NCI-H2081 (cell line): ENCODE measurements at places on chromosomes 7 and 10.
A peak's percentile ranks its signal among the peaks of the same experiment; 100 is the strongest.

- DNase-seq = no peak
These were observed 75.1 kb downstream of the GRK5 start for GRCh38 chr10:119282446-119282845.

- DNase-seq = no peak
These were observed 35.4 kb upstream of the NPFFR1 start for GRCh38 chr10:70319183-70319582.

GRCh38 chr10:13414855-13415254, 66.8 kb upstream of the SEPHS1 start:
- no peak for DNase-seq

- DNase-seq = no peak
These were observed 119.0 kb upstream of the SORCS3 start for GRCh38 chr10:104521901-104522694.

DNA sequence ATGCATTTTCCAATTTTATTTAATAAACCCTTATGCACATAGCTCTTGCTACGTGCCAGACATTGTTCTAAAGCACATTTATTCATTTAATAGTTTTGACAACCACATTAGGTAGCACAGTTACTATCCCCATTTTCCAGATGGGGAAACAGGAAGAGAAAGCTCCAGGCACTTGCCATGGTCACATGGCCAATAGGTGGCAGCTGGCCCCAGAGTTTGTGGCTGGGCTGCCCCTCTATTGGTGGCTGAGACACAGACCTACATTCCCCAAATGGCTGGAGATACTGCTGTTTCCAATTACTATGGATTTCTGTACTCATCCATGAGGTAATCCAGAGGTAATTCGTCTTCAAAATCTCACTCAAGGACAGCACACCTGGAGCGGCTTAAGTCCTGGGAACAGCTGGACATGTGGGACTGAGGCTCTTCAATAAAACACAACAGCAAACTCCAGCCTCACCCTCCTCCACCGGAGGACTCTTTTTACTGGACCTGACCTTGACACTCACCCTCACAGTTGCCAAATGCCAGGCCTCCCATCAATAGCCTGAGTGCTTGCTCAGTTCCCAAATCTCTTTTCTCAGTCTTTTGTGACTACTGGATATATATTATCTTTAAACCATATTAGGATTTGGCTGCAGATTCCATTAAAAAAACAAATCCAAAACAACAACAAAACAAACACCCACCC, 106.1 kb downstream of the CLEC2L start:
- no peak for DNase-seq

- DNase-seq = peak; percentile 1
These were observed 38.6 kb downstream of the CLRN3 start for GRCh38 chr10:127853868-127854768.

GRCh38 chr10:77844713-77845445, 81.7 kb downstream of the DLG5 start:
- no peak for DNase-seq

GRCh38 chr7:85890244-85890811, 703.5 kb upstream of the SEMA3D start:
- DNase-seq = peak; percentile 58
